ENCODE measurements at places on chromosomes 1 and 21. TPM values are rescaled to one million over a fixed set of nuclear protein-coding genes. Genes with fewer than 3 reads are reported as not detected.

GRCh38 chr1:25095635-25096200 lies 136.6 kb downstream of the SYF2 start:
- DNase-seq = no peak

GUCA2A gene
- not detected for polyA plus RNA-seq

DNA sequence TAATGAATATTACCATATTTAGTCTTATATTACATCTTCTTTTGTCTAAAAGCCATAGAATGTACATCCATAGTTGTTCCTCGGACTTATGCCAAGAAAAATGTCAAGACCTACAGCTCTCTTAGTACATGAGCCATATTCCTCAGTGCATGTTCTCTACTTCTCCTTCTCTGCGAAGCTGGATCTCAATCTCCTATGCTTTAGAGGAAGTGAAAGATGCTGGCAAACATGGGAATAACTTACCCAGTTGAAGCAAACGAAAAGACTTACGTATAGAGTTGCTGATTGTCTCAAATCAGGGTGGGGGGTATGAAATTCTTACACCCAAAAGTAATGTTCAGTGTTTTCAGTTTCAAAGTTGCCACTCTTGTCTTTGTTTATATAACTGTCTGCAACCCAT lies 32.7 kb downstream of the OR13G1 start:
- DNase-seq = no peak

DNA sequence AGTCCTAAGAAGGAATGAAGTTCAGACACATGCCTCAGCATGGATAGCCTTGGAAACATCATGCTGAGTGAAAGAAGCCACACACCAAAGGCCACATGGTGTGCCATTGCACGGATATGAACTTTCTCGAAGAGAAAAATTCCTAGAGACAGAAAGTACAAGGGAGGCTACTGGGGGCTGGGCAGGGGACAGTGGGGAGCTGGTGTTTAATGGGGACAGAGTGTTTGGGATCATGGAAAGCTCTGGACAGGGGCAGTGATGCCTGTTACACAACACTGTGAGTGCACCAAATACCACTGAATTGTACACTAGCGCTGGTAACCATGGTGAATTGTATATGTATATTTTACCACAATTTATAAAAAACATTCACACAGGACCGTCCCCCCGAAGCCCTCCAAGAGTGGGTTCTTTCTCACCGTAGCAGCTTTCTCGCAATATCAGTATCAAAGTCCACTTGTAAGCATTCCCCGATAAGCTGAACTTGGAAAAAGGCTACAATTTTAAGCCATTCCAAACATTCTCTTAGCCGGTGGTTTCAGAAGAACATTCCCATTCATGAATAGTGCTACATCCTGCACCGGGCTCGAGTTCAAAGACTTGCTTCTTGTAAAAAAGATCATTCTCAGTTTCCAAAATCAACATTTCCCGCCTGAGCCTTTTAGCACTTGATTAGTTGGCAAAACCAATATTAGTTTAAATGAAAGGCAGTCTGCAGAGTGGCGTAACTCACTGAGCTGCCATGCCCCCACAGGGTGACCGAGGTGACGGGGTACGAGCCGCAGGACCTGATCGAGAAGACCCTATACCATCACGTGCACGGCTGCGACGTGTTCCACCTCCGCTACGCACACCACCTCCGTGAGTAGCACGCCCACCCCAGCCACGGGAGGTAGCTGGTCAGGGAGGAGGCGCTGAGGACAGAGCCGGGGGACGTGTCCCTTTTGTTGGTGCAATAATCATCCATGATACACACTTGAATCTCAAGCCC lies 31.7 kb downstream of the SIM2 start:
- no peak for DNase-seq

C21orf58 gene
- polyA plus RNA-seq = 26.2 TPM

- DNase-seq = no peak
Measured at GRCh38 chr1:71881611-71882010, 400.7 kb downstream of the NEGR1 start.

DNA sequence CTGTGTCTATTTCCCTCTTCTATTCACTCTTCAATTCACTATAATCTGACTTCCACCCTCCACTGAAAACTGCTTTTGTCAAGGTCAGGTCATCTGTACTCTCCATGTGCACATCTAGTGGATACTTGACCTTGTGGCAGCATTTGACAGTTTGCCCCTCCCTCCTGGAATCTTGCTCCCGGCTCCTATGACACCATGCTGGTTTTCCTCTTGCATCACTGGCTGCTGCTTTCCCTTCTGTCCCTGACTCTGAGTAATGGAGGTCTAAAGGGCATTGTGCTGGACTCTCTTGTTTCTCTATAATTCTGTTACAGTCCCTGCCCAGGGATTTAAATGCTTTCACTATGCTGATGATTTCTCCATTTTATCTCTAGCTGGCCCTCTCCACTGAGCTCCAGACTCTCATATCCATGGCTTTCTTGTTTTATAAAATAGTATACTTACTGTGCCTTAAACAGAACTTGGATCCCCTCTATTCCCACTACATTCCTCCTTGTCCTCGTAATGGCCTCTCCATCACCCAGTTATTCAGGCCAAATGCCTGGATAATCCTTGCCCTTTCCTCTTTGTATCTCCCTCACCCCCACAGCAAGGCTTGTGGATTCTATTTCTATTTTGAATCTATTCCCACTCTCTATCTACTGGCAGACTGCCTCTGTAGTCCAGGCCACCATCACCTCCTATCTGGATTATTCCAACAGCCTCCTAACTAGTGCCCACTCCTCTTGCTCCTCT lies 36.8 kb upstream of the PODN start:
- no peak for DNase-seq

PLA2G2C gene
- polyA plus RNA-seq = 0.14 TPM

- no peak for DNase-seq
Measured at GRCh38 chr1:53176452-53177208, 20.0 kb upstream of the CPT2 start.

DNA sequence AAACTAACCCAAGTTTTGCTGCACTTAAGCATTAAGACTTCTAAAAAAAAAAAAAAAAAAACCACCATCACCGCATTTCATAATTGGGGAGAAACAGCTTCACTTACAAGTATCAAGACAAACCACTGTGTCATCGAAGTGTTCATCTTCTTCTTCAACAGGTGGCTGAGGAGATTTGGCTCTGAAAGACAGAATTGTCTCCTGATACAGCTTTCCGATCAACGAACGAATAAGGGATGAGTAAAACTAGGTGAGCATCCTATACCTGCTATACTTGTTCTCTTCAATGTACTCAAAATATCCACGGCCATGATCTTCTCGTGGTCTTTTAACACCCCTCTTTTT lies 2.0 kb downstream of the HNRNPU start:
- no peak for DNase-seq

LCE6A gene
- polyA plus RNA-seq = not detected

DNA sequence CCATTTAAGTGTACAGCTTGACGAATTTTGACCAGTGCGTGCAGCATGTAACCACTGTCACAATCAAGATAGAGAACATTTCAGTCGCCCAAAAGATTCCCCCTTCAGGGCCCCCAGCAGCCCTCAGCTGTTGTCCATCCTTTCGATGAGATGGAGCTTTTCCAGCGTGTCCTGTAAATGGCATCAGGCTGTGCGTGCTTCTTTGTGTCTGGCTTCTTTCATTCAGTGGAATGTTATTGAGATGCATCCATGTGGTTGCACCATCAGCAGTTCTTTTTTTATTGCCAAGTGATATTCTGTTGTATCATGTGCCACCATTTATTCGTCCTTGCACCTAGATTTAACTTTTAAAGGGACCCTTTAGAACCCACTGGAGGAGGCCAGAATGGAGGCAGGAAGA lies 21.9 kb downstream of the UBE2Q1 start:
- no peak for DNase-seq

DNA sequence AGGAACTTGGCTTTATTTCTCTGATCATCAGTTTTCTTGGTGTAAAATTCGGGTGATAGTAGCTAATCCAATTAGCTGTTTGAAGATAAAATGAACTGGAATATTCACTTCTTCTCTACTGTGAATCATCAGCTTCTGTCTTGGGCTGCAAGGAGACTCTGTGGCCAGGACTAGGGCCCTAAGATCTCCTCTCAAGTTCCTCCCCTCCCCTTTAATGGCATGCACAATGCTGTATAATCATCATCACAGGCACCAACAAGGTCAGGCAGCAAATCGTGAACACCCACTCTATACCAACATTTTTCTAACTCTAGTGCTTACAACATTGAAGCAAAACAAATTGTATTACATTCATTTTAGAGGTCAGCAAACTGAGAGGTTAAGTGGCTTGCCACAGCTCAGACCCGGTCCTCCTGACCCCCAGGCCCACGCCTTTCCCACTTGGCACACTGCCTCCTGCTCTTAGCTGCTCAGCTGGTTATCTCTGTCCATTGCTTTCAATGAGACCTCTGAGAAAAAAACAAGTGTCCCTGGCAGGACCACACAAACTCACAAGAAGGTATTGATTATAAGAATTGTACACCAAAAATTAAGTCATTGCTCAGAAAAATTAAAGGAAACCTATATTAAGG lies 31.8 kb downstream of the LRRC52 start:
- DNase-seq = no peak

GRCh38 chr1:209490013-209490412 lies 93.5 kb upstream of the CAMK1G start:
- DNase-seq = no peak

GPR25 gene
- not detected for polyA plus RNA-seq

RHCE gene
- 0.83 TPM for polyA plus RNA-seq

DNA sequence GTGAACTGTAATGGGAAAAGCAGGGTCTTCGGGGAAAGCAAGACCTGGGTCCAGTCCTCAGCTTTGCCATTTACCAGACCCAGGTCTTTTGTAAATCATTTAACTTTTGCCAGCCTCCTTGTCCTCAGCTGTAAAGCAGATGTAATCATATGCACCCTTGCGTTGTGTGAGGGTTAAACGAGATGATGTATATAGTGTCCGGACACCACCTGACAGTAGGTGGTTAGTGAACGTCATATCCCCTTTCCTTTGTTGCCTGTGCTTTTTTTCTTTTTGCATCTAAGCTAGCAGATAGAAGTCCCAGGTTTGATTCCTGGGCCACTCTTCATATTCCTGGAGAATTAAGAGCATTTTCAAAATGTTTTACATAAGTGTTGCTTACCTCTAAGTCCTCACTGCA lies 28.5 kb downstream of the IL12RB2 start:
- DNase-seq = no peak

DNA sequence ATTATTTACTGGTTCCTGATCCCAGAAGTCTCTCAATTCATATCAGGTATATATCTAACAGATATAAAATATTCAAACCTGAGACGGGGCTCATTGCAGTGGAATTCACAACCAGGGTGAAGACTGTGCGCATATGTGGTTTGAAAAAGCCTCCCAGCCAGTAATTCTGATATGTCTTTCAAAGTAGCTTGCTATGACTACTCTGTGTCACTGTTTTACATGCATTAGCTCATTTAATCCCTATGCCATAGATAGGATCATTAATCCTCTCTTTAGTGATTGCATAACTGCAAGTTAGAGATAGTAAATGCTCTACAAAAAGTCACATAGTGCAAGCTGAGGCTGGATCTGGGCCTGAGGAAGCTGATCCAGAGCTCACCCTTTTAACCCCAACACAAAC lies 251.4 kb downstream of the FMN2 start:
- no peak for DNase-seq

GRCh38 chr1:23288671-23289070 lies 55.4 kb downstream of the HNRNPR start:
- DNase-seq = no peak

- DNase-seq = no peak
Measured at GRCh38 chr1:8835941-8836643, 18.7 kb upstream of the RERE start.

IGSF9 gene
- 10.0 TPM for polyA plus RNA-seq

GRCh38 chr1:47675047-47675675 lies 237.3 kb downstream of the FOXD2 start:
- no peak for DNase-seq

DNA sequence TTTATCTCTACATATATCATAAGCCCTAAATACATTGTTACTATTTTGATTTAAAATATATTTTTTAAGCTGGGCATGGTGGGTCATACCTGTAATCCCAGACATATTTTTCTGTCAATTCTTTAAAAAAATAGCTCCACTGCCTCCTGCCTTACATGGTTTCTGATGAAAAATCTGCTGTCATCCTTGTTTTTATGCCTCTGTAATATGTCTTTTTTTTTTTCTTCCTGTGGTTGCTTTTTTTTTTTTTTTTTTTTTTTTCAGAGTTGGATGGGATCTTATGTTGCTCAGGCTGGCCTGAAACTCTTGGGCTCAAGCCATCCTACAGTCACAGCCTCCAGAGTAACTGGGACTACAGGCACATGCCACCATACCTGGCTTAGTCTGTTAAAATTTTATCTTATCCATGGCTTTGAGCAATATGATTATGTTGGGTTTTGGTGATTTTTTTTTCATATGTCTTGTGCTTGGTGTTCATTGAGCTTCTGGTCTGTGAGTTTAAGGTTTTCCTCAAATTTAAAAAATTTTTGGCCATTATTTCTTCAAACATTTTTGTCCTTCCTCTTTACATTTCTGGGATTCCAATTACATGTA lies 12.4 kb upstream of the EDARADD start:
- DNase-seq = no peak

PRDM2 gene
- 35.5 TPM for polyA plus RNA-seq

SLC16A4 gene
- polyA plus RNA-seq = 116 TPM

DNA sequence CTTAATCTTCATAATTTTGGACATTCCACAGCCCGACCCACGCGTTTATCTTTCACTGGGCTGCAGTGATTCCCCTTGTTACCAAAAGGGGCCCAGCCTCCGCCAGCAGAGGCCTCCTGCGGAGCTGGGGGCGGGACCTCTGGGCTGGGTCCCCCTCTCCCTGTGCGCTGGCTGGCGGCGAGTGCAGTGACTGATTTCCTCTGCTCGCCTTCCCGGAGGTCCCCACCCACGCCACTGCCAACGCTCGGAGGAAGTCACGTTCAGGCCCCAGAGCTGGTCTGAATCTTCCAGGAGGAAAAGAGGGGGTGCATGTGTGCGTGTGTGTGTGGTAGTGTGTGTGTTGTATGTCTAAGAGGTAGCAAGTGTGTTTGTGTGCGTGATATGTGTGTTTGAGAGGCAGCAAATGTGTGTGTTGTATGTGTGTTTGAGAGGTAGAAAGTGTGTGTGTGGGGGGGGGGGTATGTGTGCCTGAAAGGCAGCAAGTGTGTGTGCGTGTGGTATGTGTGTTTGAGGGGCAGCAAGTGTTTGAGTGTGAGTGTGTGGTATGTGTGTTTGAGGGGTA lies 35.0 kb upstream of the JAK1 start:
- no peak for DNase-seq

GRCh38 chr1:82153272-82153629 lies 352.5 kb downstream of the ADGRL2 start:
- DNase-seq = no peak

HSPB7 gene
- 5.5 TPM for polyA plus RNA-seq

DNA sequence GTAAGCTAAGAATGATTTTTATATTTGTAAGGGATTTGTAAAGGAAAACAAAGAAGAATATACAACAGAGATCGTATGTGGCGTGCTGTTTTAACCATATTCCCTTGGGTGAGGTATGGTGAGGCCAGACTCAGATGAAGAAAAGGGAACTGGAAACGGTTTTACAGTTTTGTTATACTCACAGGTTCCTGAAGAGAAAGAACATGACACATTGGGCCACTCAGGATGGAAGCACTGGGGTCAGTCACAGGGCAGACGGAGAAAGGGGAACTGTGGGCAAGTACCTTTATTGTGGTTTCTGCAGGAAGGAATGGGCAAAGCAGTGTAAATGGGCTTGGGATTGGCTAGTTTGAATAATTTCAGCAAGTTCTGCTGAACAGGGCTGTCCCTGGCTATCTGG lies 177.4 kb downstream of the LBR start:
- no peak for DNase-seq

PPFIA4 gene
- 11.4 TPM for polyA plus RNA-seq

GRCh38 chr1:26953374-26953773 lies 6.9 kb downstream of the KDF1 start:
- no peak for DNase-seq

GRCh38 chr1:54069791-54070170 lies 16.4 kb downstream of the TCEANC2 start:
- DNase-seq = no peak

All from left renal cortex interstitium (tissue), 4 donors.